ENCODE measurements at places on chromosomes 2 and 18. TPM values are rescaled to one million over a fixed set of nuclear protein-coding genes. Genes with fewer than 3 reads are reported as not detected.

- no peaks in the 10 kb centered on the region for H3K36me3 ChIP-seq
- H3K4me1 ChIP-seq: no peaks in the 10 kb centered on the region
- DNase-seq: no peak
- H3K27ac ChIP-seq: no peak overlapping the region
- no peaks in the 10 kb centered on the region for H3K27me3 ChIP-seq
- no peak overlapping the region for H3K4me3 ChIP-seq
Observed at GRCh38 chr2:167052825-167053224, 164.5 kb downstream of the XIRP2 start.

DNA sequence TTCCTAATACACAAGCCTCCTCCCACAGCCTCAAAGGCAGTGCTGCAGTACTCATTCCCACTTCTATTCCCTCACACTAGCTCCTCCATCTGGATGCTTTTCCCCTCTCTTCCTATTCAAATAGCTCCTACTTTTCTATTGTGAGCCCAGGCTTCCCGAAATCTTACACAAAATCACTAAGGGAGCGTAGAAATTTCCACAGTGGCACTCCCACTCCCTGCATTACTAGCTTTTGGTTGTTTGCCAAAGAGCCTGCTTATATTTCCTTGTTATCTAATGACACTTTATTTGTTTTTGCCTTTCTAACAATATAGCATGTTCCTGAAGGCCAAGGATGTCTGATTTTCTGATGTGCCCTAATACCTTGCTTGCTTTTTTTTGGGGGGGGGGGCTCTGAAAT is 10.9 kb downstream of the EPAS1 start:
- no peak overlapping the region for H3K4me3 ChIP-seq
- no peaks in the 10 kb centered on the region for H3K36me3 ChIP-seq
- H3K27ac ChIP-seq: no peak overlapping the region
- peaks cover 22% of the 10 kb centered on the region for H3K4me1 ChIP-seq
- DNase-seq: no peak

B3GNT7 gene
- not detected for polyA plus RNA-seq

GALNT5 gene
- not detected for polyA plus RNA-seq

GRCh38 chr2:171431677-171432167 is 2.1 kb downstream of the METTL8 start:
- H3K27me3 ChIP-seq: no peaks in the 10 kb centered on the region
- DNase-seq: no peak
- H3K4me3 ChIP-seq: no peak overlapping the region
- peaks cover 4% of the 10 kb centered on the region for H3K36me3 ChIP-seq
- H3K27ac ChIP-seq: no peak overlapping the region
- peaks cover 28% of the 10 kb centered on the region for H3K4me1 ChIP-seq

- H3K4me3 ChIP-seq: no peak overlapping the region
- no peaks in the 10 kb centered on the region for H3K4me1 ChIP-seq
- H3K27ac ChIP-seq: no peak overlapping the region
- DNase-seq: no peak
Observed at GRCh38 chr2:168727904-168728470, 74.5 kb upstream of the NOSTRIN start.

ATRAID gene
- polyA plus RNA-seq: 391 TPM

KIF5C gene
- polyA plus RNA-seq: 0.58 TPM

ELOA2 gene
- not detected for polyA plus RNA-seq

MYL1 gene
- polyA plus RNA-seq: not detected

DNA sequence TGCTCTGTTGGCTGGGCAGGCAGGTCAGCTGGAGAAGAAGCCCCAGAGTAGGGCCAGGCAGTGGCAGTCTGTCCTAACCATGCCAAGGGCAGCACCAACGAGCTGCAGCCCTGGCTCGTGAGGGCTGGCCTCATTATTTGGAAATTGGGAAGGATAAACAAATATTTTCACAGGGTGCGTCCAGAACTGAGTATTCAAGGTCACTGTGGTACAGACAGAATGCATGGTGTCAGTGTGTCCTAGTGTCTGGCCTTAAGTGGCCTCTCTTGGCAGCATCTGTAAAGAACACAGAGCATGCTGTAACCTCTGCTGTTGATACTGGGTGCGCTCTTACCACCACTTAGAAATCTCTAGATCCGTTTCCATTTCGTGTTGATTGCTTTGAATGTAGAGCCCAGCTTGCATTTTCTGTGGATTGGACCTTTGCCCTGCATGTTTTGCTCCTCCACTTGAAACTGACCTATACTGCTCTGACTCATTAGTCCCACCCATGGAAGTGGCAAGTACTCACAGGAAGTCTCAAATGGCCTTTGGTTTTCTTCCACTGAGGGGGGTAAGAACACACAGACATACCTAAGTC is 88.2 kb downstream of the GREB1L start:
- no peak overlapping the region for H3K27ac ChIP-seq
- H3K4me1 ChIP-seq: no peaks in the 10 kb centered on the region
- no peak for DNase-seq
- no peaks in the 10 kb centered on the region for H3K36me3 ChIP-seq
- no peaks in the 10 kb centered on the region for H3K27me3 ChIP-seq

DNA sequence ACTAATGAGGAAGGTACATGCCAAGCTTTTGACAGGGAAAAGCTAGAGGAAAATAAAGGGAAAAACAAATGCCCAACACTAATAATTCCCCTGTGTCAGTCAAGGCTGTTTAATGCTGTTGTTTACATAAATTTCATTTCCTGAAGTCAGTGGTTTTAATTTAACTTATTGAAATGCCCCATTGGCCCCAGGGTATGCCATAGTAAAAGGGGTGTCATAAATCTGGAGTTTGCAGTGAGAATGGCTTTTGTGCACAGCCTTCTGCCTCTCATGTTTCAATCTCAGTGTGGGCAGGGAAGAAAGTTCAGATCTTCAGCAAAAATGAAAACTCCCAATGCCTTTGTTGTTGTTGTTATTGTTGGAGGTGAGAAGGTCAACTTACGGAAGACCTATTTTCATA is 550.1 kb upstream of the DCC start:
- no peak for DNase-seq
- no peak overlapping the region for H3K4me3 ChIP-seq
- no peaks in the 10 kb centered on the region for H3K4me1 ChIP-seq
- H3K36me3 ChIP-seq: no peaks in the 10 kb centered on the region
- H3K27ac ChIP-seq: no peak overlapping the region
- no peaks in the 10 kb centered on the region for H3K27me3 ChIP-seq

DNA sequence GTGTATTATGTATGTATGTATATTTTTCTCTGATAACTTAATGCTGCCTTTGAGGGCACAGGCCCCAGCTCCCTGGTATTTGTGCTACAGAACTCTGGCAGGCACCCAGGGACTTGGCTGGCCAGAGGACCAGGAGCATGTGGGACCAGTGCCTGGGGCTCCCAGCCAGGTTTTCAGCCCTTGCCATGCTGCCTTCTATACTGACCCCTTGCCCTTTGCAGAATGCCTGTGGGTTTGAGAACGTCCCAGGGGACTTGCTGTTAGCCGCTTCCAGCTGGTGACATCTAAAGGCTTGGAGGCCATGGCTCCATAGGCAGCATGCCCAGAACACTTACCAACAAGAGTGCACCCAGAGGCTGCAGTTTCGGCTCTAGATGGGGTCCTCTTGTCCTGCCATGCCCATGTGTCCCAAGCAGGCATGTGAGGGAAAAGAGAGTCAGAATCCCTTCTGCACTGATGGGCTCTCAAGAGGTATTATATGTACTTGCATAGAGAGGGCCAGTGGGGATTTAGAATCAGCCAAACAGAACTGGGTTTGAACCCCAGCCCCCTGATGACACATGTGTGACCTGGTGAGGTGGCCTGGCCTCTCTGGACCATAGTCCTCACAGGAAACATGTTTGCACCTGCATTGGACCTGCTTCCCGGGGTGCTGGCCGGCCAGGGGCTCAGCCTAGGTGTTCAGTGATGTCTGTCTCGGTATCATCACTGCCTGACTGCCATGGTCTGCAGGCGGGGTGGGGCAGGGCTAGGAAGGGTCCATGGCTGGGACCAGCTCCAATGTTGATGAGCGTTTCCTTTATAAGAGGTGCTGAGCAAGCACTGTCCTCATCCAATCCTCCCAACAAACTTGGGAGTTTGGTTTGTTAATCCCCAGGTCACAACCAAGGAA is 119.2 kb upstream of the FHL2 start:
- no peak overlapping the region for H3K27ac ChIP-seq
- no peaks in the 10 kb centered on the region for H3K27me3 ChIP-seq
- H3K4me3 ChIP-seq: no peak overlapping the region
- no peak for DNase-seq
- no peaks in the 10 kb centered on the region for H3K36me3 ChIP-seq

DNA sequence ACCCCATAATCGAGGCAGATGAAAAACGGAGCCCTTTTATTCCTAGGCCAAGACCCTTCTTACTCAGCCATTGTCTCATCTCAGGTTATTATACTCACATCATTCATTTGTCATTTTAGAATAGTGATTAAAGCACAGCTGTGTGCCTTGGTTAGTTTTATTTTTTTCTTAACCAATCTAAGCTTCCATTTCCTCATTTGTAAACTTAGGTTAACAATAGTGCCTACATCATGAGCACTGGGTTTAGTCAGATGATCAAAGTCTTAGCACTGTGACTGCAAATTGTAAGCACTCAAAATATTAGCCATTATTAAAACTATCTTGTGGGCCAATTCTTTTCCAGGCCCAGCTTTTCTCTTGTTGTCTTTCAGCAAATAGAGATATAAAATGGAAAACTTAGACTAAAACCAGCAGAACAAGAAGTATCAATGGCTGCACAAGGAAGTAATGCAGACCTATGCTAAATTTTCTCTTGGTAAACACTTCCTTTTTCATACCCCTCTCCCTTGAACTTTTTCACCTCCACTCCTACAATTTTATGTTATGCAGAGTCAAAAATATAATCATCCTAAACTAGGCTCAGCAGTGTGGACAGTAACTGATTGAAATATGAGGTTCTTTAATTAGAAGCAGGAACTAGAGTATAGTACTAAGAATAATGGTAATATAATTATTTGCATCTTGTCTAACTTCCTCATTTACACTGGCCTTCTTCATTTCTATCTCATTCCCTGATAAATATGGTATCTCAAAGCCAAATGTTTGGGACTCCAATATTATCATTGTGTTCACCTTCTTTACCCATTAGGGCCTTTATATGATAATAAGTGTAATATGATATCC is 21.5 kb upstream of the GALNT3 start:
- DNase-seq: no peak
- H3K4me3 ChIP-seq: no peak overlapping the region
- H3K4me1 ChIP-seq: no peaks in the 10 kb centered on the region
- no peak overlapping the region for H3K27ac ChIP-seq
- H3K36me3 ChIP-seq: no peaks in the 10 kb centered on the region

GRCh38 chr2:224211791-224212190 is 172.7 kb upstream of the SERPINE2 start:
- no peak for DNase-seq
- H3K27me3 ChIP-seq: no peaks in the 10 kb centered on the region
- H3K4me1 ChIP-seq: no peaks in the 10 kb centered on the region

DSC3 gene
- polyA plus RNA-seq: not detected

RGPD4 gene
- not detected for polyA plus RNA-seq

DNA sequence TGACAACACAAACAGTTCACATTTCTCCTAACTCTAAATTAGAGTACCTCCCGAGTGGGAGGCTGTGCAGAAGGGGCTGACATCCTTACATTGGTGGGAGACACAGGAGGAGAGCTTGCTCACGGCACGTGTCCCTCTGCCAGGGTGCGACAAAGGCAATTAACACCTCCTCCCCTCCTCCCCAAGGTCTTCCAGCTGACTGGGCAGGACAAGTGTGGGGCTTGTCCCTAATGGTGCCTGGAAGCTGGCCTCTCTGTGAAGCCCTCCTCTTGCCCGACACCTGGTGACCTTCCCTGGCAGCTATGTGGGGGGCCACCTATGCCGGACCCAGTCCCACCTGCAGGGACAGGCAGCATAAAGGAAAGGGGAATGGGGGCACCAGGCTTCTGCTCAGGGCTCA is 57.0 kb downstream of the FAM168B start:
- no peaks in the 10 kb centered on the region for H3K27me3 ChIP-seq
- no peak overlapping the region for H3K27ac ChIP-seq
- DNase-seq: no peak
- no peaks in the 10 kb centered on the region for H3K36me3 ChIP-seq
- no peak overlapping the region for H3K4me3 ChIP-seq

DNA sequence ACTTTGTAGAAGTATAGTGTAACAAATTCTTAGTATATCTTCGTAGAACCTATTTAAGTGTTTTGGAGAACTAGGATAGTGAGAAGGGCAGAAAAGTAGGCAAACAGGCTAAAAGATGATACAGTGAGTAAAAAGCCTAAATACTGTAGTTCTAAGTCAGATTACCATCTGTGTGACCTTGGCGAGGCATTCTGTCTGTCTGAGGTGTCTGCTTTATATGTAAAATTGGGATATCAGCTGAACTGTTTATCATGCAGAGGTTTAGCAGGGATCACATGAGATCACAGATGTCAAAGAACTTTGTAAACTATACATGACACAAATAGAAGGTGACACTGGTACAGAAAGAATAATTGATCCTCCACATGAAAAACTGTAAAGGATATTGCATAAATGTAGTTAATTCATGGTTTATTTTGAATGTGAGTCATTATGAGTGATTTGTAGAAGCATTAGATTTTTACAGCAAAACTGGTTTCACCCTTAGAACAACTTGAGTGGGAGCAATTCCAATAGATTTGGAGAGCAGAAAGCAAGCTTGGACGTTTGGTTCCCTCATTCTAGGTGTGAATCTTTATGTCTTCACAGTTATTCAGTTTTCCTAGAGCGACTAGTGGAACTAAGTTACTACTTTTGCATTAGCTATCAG is 41.9 kb downstream of the TAF1B start:
- no peaks in the 10 kb centered on the region for H3K4me1 ChIP-seq
- no peaks in the 10 kb centered on the region for H3K27me3 ChIP-seq
- no peak overlapping the region for H3K4me3 ChIP-seq
- DNase-seq: no peak
- no peak overlapping the region for H3K27ac ChIP-seq

- DNase-seq: no peak
- H3K27ac ChIP-seq: no peak overlapping the region
- no peaks in the 10 kb centered on the region for H3K27me3 ChIP-seq
Observed at GRCh38 chr18:79779021-79779699, 18.6 kb upstream of the KCNG2 start.

DNA sequence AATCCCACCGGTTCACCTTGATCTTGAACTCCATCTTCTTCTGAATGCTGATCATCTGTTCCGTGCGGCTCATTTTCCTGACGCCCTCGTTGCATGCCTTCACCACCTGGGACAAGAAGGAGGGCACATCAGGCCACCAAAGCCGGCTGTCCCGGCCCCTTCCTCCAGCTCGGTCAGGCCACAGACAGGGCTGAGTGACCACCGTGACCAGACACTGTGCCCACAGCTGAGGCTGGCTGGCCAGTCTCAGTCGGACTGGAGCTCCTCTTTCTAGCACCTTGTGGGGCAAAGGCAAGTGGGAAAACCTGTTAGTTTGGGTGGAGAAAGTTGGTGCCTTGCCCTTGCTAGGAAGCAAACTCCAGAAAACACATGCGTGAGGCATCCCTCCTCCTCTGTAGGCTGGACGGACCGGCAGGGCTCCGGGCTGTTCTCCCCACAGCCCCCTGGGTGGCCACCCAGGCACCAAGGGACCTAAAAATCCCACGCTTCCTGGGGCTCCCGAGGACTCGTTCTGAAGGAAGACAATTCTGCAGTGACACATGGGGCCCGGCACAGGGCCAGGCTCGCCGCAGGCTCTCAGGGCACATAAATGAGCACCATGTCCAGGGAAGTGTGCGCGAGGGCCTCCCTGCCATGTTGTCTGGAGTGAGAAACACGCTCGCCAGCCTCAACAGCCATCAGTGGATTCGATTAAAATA is 15.3 kb downstream of the SNORC start:
- no peaks in the 10 kb centered on the region for H3K36me3 ChIP-seq
- H3K27me3 ChIP-seq: no peaks in the 10 kb centered on the region
- H3K27ac ChIP-seq: no peak overlapping the region
- no peak overlapping the region for H3K4me3 ChIP-seq

- H3K27me3 ChIP-seq: no peaks in the 10 kb centered on the region
- H3K4me3 ChIP-seq: no peak overlapping the region
- no peak overlapping the region for H3K27ac ChIP-seq
- DNase-seq: no peak
Observed at GRCh38 chr18:48519431-48520100, 19.3 kb upstream of the CTIF start.
